Posterior cingulate gyrus (tissue), 11 donors: ENCODE measurements at places on chromosomes 12 and 14.

DNA sequence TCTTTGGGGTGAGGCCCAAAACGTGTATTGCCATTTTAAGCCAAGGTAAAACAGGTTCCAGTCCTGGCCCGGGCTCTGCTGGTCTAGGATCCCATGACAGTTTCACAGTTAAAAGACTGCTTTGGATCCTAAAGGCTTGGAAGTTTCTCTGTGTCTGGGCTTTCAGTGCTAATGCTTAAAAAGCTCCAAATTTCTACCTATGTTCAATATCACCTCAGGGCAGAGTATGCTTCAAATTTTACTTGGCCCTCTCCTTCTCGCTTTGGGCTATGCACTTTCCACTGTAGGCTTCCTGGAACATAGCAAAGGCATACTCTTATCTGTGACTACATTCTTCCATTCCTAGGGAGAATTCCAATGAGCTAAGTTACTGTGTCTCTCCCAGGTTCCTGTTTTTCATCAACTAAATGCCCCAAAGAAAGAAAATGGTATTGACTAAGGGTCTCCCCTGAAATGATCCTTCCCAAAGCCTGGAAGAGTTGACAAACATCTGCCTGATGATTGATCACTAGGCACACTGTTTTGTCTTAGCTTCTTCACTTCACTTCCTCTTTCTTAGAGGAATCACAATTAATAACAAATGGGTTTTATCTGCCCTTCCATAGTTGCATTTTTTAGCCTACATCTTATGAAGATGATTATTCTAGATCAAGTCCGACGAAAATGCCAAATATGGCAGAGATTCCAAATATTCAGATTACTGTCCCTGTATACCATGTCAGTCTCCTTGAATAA lies 79.4 kb downstream of the TMTC2 start:
- no peak for DNase-seq

GRCh38 chr14:105466531-105467248 lies 7.9 kb upstream of the CRIP2 start:
- no peak for DNase-seq

- no peak for DNase-seq
Observed at GRCh38 chr14:69708049-69708448, 58.9 kb upstream of the SRSF5 start.

DNA sequence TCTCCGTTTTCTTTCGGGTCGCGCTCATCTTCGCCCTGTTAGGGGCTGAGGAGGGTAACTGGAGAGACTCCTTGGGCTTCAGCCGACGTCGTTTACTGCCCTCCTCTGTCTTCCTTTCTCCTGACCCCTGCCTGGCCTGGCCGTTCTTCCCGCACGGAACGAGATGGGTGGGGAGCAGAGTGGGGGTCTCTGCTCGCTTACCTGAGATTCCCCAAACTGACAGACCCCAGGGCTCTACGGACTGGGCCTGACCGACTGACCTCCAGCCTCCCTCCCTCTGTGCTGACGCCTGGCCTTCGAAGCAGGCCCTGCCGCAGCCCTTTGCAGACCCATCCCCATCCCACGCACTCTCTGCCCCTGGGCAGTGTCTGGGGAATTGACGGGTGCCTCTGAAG lies 439 bp downstream of the GOLGA5 start:
- DNase-seq, result no peak

DNA sequence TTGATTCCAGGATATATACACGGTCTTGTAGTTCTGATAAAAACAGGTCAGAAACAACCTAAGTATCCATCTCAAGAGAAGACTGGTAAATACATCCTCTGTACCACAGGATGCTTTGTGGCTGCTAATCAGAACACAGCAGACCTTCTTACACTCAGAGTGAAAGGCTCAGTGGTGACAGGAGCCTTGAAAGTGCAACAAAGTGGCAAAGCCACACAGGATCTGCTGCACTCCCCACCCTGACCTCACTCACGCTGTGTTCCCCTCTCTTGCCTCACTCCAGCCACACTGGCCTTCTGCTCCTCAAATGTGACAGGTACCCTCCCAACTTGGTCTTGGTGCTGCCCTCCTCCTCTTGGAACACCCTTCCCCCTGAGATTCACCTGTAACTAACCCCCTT lies 98.1 kb upstream of the GRIP1 start:
- no peak for DNase-seq

- DNase-seq, result no peak
Observed at GRCh38 chr14:75223664-75224154, 47.3 kb upstream of the TMED10 start.

- DNase-seq, result no peak
Observed at GRCh38 chr12:21773263-21773741, 1.2 kb downstream of the KCNJ8 start.

DNA sequence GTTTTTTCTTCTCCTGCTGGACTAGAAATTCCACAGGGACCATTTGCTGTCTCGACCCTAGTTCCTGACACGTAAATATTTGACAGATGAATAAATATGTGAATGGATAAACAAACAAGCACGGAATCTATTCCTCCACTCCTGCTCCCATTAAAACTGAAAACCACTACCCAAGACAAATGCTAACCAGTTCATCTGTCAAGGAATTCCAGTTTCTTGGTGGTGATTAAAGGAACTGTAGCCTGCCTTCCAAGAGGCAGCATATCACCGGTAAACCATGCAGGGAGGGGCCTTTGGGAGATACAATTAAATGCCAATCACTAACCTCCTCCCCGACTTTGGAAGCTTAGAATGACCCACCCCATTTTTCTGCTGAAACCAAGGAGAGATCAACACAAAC lies 95.4 kb downstream of the TTC7B start:
- no peak for DNase-seq

- DNase-seq, result no peak
Observed at GRCh38 chr12:906062-906585, 43.4 kb downstream of the RAD52 start.

DNA sequence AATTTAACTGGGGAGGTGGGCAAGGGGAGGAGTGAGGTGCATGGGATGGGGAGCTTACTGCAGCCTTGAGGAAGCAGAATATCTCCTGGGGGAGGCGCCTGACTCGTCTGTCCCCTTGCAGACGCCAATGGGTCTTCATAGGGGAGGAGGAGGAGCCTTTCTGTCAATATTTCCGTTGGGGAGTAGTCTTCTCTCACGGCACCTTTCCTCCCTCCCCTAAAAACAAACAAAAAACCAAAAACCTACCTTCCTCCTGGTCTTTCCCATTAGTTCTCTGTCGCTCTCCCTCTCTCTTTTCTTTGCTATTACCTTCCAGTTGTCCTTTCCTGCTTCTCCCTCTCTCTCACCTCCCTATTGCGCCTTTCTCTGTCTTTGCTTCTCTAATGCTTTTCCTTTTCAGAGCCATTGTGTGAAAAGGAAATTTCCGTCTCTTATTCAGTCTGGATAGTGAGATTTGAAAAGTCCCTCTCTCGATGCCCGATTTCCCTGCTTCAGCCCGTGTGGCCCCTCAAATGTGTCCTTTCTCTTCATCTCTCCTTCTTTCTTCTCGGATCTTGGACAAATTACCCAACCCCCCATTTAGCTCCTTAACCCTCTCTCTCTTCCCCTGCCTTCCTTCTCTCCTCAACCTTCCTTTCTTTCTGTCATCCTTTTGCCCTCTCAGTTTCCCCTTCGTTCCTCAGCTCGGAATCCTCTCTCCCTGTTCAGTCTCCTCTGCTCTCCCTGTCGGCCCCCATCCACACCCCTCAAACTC lies 5.9 kb downstream of the GPR84 start:
- DNase-seq, result peak; percentile 93

DNA sequence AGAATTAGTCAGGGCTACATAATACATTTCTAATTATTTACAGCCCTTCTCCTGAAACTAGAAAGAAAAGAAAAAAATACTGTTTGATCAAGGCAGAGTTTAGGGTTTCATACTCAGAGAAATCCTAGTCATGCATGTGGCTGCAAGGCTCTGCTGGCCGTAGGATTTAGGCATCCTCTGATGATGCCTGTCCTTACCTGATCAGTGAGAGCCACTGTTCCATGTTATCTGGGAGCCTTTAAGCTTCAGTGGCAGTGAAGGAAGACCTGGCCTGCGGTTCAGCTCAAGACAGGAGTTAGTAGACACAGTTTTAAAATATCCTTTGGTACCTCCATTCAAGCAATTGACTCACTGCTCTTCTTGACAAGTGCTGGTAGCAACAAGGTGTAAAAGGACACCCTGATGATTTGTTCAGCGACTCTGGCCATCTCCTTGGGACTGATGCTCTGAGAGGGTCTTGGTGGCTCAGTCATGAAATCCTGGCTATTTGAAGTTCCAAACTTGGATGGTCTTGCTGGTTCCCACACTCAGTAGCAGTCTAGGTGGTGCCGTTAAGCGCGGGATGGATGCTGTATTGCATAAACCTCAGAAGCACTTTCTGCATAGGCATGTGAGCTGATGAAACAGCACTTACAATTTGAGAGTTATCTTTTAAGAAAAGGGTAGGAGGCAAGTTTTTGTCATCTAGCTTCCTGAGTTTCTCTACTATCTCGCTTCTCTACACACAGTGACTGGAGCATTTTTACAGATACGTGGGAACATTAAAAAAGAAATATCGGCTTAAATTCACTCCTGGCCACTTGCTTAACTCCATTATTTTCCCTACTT lies 162.0 kb downstream of the SAMD4A start:
- no peak for DNase-seq

DNA sequence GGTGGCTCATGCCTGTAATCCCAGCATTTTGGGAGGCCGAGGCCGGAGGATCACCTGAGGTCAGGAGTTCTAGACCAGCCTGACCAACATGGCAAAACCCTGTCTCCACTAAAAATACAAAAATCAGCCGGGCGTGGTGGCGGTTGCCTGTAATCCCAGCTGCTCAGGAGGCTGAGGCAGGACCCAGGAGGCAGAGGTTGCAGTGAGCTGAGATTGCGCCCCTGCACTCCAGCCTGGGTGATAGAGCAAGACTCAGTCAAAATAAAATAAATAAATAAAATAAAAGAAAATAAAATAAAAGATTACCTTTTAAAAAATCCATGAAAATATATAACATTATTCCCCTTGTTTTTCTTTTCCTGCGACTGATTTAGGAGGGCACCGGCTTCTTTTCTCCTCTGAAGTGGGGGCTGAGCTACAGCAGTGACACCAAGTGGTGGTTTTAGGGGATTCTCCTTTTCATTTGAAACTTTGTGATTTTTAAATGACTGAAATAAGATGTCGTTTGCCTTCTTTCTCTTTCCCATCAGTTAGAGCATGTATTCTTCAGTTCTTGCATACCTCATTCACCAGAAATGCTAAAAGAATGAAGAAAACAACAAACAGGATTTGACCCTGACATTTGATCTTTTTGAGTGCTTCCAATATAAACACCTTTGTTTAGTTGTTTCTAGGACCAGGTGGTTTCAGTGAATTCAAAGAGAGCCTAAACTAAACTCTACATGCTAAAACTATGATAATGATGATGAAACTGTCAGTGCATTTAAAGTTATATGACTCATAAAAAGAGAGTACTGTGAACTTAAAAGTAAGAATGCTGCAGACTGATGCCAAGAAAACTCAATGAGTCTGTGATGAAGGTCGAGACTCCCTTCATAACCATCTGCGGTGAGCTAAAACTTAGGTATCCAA lies 22.6 kb upstream of the PKP2 start:
- DNase-seq, result no peak

GRCh38 chr14:34044373-34044637 lies 93.4 kb upstream of the EGLN3 start:
- DNase-seq, result no peak

DNA sequence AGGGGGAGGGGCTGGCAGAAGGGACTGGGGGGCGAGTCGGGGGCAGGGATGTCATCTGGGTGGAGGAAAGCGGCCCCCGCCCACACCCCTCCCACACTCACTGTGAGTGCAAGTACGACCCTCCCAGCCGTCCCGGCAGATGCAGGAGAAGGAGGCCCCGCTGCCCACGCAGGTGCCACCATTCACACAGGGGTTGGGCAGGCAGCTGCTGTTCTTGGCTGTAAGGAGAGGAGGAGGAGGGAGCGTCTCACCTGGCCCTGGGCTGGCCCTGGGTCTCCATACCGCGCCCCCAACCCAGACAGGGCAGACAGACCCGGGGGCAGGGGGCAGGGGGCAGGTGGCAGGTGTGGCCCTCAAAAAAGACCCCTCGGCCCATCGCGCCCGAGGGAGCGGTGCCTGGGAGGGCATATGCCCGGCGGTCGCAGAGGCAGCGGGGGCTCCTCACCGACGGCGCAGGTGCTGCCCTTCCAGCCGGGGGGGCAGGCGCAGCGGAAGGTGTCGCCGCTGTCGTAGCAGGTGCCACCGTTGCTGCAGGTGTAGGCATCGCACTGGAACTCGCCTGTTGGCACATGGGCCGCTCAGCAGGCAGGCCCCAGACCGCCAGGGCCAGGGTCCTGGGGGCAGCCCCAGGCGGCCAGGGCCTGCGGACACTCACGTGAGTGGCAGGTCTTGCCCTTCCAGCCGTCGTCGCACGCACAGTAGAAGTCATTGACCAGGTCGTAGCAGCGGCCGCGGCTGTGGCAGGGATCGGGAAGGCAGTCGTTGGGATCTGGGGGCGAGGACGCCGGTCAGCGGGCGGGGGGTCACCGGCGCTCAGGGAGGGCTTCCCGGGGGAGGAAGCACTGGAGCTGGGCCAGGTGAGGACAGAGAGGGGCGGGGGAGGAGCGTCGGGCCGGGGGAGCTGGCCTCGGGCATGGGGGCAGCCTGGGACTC lies 20.6 kb downstream of the JAG2 start:
- peak; percentile 71 for DNase-seq

GRCh38 chr12:3178671-3179313 lies 101.6 kb downstream of the TSPAN9 start:
- DNase-seq, result peak; percentile 72

- no peak for DNase-seq
Observed at GRCh38 chr12:2334271-2334670, 281.5 kb downstream of the CACNA1C start.

DNA sequence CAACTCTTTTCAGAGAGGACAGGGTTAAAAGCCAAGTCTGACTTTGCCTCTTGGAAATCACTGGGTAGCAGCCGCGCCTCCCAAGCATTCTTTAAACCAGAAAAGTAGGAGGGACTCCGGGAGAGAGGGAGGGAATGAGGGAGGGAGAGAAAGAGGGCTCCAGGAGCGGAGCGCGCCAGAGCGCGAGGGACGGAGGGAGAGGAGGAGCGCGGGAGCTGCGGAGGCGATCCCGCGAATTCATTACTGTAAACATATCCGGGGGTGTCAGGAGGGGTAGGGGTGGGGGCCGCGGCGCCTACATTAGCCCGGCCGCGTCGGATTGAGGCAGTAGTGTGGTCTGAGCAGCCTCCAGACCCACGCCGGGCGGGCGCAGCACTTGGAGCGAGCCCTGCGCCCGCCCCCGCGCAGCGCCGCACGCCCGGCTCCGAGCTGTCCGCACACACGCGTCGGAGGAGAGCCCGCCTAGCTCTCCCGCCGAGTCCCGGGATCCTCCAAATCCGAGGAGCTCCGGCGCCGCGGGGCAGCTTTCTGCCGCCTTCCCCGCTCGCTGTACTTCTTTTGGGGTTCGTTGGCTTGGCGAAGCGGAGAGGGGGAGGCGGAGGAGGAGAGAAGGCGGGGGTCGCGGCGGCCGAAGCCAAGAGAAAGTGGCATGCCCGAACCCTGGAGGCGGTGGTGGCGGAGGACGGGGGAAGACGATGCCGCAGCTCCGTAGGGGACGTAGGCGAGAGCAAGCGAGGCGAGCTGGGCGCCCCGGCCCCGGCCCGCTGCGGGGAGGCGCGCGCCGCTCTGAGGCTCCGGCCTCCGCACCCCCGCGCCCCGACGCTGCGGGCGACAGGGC lies 3.3 kb downstream of the FLRT2 start:
- no peak for DNase-seq
